B cell (primary cell): ENCODE measurements at places on chromosomes 1 and 21.
A peak's percentile ranks its signal among the peaks of the same experiment; 100 is the strongest.

- no peak for DNase-seq
Observed at GRCh38 chr1:53276153-53276901, 38.0 kb upstream of the MAGOH start.

DNA sequence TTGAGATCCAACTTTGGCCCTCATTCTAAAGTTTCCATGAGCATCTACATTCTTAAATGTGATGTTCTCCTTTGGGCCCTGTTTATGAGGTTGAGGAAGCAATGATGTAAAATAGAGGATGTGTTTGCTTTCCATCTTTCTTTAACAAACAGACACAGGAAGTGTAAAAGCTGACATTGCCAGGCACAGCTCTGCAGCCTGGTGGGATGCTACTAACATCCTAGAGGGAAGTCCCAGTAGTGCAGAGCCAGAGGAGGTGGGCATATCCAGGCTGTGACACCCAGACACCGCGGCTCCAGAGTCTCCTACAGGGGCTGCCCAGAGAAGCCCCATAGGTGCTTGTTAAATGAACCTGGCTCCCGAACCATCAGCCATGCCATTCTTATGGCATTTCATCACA is 16.2 kb downstream of the OLFML2B start:
- no peak for DNase-seq

DNA sequence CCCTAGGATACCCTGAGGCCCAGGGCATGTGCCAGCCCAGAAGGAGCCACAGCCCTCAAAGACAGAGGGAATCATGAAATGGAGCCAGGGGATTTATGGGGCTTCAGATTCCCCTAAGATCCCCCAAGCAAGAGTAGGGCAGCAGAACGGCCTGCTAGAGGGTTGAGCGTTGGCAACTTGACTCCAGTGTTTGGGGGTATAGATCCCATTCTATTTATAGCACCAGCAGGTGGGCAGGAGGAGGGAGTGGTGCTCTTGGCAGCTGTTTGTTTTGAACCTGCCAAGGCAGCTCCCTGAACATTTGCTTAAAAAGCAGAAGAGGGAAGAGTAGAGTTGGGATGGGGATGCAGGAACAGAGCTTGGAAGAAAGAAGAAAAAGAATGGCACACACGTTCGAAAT is 33.7 kb downstream of the GLUL start:
- no peak for DNase-seq

DNA sequence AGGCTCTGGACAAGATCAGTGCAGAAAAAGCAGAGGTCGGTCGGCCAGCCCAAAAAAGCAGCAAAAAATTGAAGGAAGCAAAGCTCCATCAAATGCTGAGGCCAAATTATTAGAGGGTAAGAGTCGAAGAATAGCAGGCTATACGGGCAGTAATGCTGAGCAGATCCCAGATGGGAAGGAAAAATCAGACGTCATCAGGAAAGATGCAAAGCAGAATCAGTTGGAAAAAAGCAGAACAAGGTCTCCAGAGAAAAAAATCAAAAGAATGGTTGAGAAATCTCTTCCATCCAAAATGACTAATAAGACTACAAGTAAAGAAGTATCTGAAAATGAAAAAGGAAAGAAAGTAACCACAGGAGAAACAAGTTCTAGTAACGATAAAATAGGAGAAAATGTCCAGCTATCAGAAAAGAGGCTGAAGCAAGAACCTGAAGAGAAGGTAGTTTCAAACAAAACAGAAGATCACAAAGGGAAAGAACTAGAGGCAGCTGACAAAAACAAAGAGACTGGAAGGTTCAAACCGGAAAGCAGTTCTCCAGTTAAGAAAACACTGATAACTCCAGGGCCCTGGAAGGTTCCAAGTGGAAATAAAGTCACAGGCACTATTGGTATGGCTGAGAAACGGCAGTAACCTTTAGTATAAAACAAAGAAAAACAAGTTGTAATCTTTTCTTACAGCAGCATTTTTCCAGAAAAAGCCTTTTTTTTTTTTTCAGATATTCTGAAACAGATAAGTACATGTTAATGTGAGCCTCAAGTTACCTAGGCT is 75.7 kb downstream of the PHTF1 start:
- DNase-seq, result no peak

DNA sequence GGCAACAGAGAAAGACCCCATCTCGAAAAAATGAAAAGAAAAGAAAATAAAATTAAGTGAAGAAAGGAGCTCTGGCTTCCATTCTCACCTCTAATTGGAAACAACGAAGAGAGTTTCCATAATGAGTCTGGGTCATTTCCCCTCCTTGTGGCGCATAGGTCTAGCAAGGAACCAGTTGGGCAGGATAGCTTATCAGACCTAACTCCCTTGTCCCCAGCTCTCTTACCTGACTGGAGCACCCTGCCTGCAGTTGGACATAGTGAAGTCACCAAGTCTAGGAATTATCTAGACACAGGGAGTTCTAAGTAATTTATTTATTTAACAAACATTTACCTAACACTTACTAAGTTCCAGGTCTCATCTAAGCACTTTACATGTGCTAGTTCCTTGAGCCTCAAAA is 63.0 kb upstream of the RAB4A start:
- DNase-seq, result no peak

- DNase-seq, result no peak
Observed at GRCh38 chr1:223776075-223776814, 63.9 kb downstream of the CAPN2 start.

DNA sequence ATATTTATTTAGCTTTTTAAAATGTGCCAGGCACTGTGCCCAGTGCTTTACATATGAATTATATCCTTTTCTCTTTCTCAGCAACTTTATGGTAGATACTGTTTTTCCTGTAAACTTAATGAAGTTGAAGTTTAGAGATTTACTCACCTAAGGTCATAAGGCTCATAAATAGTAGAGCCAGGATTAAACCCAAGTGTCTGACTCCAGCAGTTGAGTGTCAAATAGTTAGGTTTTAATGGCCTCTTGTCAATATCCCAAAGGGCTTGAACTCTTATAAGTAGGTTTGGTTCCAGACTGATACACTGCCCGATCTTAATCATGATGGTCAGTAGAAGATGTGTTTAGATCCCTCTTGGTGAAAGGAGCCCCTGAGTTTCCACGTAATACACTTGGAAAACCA is 37.8 kb downstream of the RABGAP1L start:
- no peak for DNase-seq

DNA sequence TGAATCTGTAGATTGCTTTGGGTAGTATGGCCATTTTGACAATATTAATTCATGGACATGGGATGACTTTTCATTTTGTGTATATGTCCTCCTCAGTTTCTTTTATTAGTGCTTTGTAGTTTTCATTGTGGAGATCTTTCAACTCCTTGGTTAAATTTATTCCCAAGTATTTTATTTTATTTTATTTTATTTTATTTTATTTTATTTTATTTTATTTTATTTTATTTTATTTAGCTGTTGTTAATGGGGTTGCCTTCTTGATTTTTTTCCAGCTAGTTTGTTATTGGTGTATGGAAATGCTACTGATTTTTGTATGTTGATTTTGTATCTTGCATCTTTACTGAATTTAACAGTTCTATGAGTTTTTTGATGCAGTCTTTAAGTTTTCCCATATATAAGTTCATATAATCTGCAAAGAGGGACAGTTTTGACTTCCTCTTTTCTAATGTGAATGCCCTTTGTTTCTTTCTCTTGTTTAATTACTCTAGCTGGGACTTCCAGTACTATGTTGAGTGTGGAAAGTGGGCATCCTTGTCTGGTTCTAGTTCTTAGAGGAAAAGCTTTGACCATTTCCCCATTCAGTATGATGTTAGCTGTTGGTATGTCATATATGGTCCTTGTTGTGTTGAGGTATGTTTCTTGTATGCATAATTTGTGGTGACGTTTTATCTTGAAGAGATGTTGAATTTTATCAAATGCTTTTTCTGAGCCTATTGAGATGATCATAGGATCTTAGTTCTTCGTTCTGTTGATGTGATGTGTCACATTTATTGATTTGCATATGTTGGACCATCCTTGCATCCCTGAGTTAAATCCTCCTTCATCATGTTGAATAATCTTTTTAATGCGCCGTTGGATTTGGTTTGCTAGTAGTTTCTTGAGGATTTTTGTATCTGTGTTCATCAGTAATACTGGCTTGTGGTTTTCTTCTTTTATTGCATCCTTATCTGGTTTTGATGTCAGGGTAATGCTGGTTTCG is 14.3 kb downstream of the CEPT1 start:
- peak; percentile 31 for DNase-seq

GRCh38 chr1:169184812-169185211 is 78.3 kb downstream of the ATP1B1 start:
- no peak for DNase-seq

DNA sequence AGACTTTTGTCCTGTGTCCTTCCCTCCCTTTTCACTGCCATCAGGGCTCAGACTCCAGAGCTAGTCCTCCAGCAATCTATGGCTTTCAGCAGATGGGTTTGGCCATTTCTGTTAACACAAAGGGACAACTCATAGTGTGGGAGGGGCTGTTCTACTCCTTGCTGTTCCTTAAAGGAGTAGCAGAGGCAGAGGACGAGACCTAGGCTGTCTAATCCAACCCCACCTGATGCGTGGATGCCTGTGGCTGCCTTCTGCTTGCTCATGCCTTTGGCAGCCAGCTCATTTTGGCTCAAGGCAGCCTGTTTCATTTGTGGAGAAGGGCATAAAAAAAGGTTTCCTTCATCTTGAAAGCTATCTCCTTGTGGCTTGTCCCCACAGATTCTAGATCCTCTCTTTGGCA is 27.0 kb downstream of the MFSD2A start:
- no peak for DNase-seq

DNA sequence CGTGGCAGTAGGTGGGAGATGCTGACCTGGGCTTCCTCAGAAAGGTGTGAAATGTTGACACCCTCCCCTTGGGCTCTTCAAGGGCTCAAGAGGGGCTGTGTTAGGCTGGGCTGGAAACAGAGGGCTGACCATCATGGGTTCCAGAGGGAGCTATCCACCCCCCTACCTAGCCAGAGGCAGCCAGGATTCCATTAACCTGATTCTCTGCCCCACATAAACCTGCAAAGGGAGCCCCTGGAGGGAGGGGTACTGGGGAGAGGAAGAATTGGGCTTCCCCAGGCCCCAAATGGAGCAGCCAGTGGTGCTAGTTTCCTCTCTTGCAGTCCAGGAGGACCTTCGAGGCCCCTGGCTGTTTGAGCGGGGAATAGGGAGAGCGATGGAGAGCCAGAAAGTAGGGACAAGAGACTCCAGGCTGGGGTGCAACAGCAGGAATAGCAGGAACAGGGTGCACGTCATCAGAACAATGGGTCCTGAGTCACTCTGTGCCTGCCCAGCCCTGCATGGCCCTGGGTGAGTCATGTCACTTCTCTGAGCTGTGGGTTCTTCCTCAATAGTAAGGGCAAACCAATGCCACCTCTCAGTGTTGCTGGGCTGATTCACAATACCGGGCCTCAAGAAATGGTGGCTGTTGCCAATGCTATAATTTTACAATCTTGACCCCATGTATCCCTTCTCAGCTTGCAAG is 121.2 kb downstream of the EPHB2 start:
- DNase-seq, result no peak

DNA sequence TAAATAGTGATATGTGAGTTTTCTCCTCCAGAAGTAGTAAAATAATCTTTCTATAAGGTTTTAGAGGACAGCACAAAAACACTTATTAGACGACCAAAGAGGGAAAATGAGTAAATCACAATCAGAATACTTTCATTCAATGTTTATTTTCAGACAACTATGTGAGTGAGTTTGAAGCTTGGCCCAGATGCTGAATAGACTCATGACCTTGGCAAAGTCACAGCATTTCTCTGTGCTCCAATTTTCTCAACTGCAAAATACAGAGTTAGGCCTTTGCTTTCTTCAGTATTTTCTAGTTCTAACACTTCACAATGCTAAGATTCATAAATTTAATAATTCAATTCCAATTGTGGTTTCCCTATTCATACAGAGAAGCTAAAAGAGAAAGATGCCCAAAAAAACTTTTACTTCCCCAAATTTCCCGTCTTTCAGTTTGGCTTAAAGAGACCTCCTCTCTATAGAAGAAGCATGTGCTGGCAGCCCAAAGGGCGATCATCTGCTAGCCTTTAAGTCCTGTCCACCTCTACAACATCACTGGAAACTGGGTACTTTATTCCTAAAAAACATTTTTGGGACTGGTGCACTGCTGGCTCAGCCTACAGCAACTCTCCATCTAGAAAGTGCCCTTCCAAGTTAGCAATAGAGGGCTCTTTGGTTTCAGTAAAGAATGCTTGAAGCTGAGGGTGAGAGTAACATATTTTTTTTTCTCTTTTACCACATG is 116.8 kb upstream of the GORAB start:
- no peak for DNase-seq

GRCh38 chr1:25763493-25763892 is 36.5 kb upstream of the SELENON start:
- no peak for DNase-seq

GRCh38 chr1:21704145-21704544 is 35.0 kb upstream of the RAP1GAP start:
- DNase-seq, result no peak

DNA sequence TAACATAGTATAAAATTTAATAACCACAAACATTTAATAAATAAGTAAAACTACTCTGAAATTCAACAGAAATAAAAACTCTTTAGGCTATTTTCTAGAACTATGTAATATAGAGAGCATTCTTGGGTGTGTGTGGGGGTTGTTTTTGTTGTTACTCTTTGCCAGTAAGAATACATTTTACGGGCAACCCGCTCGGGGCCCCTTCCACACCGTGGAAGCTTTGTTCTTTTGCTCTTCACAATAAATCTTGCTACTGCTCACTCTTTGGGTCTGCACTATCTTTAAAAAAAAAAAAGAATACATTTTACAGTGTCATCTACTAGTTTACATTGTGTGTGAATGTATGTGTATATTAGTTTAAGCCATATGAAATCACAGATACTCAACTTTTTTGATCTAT is 16.0 kb upstream of the GIPC2 start:
- no peak for DNase-seq

GRCh38 chr1:238681451-238681850 is 704.9 kb upstream of the CHRM3 start:
- DNase-seq, result no peak

- DNase-seq, result no peak
Observed at GRCh38 chr21:37562920-37563640, 196.5 kb downstream of the DYRK1A start.

DNA sequence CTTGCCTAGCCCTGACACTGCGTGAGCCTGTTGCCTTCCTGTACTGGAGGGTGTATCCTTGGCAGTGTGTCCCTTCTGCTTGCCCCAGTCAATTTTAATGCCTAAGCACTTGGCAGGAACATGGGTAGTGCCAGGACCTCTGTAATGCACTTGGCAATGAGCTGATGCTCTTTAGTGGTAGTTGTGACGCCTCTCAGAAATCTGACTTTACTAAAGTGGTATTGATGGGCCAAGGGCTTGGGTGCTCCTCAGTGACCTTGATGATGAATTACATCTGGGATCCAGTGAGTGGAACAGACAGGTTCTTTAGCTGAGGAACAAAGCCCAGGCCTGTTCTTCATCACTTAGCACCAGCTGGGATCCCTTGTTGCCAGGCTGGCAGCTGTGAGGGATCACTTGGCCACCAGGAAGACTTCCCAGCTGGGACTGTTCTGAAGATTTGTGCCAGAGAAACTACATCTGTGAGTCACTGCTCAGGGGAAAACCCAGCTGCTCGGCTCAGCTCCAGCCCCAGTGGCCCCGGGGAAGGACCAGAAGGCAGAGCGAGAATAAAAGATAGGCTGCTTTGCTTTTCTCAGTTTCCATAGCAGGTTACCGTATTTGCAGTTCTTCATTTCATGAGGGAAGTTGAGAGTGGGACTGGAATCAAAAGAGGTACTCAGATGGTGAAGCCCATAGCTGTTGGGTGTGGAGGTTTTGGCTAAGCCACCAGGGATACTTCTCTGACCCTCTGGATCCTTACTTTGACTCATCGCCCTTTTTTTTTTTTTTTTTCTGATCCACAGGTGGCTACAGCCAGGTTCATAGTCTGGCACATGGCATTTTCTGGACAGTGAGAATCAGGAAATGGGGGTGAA is 28.5 kb upstream of the KCNA2 start:
- DNase-seq, result peak; percentile 78

- DNase-seq, result no peak
Observed at GRCh38 chr1:10615932-10616671, 141.4 kb downstream of the PEX14 start.
